ENCODE measurements at places on chromosomes 16 and 17.

- peak; percentile 69 for DNase-seq
Observed at GRCh38 chr17:7001318-7001961, 5.6 kb downstream of the ALOX12 start.

DNA sequence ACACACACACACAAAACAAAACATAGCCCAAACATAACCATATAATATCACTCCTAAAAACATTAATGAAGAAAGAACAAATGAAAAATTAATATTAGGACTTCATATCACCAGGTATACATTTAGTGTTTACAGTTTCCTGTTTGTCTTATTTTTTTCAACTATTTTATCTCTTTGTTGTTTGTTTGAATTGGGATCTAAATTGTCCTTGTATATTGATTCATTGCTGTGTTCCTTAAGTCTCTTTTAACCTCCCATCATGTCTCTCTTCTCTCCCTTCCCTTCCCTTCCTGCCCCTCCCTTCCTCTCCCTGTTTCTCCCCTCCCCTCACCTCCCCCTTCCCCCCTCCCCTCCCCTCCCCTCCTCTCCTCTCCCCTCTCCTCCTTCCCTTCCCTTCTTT lies 23.8 kb upstream of the CBLN1 start:
- no peak for DNase-seq

DNA sequence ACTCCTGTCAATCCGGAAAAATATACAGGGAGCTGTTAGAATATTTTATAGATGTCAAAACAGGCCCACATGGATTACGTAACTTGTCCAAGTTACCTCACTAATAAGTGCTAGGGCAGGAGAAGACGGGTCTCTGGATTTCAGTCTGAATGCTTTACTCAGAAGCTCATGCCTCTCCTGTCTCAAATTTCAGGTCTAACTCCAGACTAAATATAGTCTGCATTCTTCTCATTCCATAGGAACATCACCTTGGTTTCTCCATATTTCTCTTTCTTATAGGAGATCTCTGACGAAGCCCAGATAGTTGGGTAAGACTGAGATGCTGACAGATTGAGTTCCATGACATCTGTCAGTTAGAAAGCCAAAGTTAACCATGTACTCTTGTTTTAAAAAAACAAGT lies 174.2 kb downstream of the STX8 start:
- no peak for DNase-seq

DNA sequence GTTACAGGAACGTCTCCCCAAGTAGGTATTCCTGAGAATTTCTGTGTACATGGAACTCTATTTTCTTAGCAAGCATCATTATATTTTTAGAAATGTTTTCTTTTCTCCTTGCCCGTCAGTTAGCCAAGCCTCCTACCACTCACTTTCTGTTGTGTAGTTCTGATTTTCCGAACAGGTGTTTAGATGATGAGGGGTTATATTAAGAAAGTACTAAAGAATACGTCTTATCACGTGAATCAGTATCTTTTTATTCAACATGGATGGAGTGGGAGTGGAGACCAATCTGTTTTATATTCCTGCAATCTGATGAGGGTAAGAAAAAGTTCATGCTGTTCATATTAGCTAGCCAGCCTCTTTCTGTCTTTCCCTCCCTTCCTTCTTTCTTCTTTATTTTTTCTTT lies 29.4 kb downstream of the MSI2 start:
- no peak for DNase-seq

DNA sequence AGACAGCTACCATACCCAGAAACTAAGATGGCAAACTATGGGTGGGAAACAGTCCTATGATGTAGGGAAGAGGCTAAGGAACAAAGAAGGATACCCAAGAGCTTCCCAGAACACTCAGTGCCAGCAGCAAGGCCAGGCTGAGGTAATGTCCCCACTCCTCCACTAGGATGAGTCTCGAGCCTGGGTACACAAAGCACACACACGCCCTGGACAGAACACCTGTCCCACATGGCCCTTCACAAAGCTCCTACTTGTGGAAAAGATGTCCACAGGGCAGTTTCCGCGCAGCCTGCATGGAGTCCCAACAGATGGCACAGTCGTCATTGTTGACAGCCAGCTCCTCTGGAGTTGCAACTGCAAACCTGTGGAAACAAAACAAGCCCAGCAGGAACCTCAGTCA lies 23.9 kb downstream of the AMFR start:
- DNase-seq = peak; percentile 31

GRCh38 chr17:65035191-65035590 lies 21.3 kb downstream of the GNA13 start:
- no peak for DNase-seq

DNA sequence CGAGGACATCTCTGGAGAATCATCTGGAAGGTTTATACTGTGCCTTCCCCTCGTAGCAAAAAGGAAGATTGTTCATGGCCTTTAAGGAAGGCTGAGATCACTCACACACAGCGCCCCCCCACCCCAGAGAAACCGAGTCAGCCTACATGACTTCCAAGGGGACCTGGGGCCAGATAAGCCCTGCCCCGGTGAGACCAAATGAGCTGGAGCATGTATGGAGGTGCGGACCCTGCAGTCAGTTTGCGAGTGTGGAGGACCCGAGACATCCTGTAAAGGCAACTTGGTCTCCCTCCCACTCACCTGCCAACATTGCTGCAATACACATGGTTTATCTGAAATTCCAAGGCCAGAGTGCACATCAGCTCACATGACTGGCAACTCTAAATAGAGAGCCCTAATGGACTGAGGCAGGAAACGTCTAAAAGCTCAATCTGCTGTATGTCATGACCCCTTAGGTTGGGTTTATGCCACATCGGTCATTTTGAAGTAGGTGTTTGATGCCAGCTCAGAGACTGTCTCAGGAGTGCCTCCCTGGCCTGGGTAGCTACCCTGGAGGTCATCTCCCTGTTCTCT lies 233.6 kb downstream of the CPPED1 start:
- no peak for DNase-seq

DNA sequence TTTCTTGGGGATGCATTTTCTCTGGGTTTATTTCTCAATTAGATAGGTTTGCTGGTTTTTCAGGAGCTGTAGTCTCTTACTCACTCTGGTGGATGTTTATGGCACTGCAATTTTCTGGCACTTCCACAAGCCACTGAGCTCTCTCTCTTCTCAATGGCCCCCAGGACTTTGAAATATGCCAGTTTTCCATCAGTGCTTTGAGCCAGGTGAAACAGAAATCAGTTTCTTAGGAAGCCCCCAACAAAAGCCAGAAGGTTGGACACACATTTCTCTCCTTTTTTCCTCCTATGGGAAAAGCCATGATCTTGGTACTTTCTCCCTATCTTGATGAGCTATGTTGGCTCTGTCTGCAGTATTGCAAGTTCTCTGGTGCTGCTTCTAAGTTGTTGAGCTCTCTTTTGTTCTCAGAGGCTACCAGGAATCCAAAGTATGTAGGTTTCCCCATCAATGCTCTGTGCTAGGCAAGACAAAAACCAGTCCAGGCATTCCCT lies 90.7 kb upstream of the SMIM36 start:
- DNase-seq = peak; percentile 33

- peak; percentile 45 for DNase-seq
Observed at GRCh38 chr16:46743232-46743719, 4.9 kb downstream of the MYLK3 start.

DNA sequence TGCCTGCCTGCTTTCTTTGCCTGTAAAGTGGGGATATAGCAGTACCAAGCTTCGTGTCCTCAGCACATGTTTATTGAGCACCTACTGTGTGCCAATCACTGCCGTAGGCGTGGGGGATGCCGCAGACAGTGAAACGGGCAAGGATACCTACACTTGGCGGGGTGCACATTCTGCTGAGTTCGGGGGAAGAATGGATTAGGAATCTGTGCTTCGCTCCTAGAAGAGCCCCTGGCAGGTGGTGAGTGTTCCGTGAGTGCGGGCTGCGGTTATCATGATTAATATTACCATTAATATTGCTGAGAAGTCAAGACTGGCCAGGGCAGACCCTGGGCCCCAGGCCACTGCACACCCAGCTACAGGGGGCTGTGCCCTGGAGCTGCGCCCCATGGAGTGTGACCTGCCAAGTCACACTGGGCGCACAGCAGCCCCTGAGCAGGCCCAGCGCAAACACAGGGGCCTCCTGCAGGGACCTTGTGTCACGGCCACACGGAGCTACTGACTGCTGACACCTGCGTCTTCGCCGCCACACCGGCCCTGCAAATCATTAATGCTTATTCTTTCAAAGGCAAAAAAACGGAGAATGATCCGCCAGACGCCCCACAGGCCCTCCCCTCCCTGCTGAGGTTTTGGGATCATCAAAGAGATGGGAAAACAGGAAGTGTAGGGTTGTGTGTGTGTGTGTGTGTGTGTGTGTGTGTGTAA lies 213.4 kb upstream of the GSE1 start:
- no peak for DNase-seq

All from endothelial cell (in vitro differentiated cells).